ENCODE measurements at places on chromosomes 4 and X.
A peak's percentile ranks its signal among the peaks of the same experiment; 100 is the strongest.

- no peak for DNase-seq
Measured at GRCh38 chr4:26342328-26343037, 21.7 kb downstream of the RBPJ start.

DNA sequence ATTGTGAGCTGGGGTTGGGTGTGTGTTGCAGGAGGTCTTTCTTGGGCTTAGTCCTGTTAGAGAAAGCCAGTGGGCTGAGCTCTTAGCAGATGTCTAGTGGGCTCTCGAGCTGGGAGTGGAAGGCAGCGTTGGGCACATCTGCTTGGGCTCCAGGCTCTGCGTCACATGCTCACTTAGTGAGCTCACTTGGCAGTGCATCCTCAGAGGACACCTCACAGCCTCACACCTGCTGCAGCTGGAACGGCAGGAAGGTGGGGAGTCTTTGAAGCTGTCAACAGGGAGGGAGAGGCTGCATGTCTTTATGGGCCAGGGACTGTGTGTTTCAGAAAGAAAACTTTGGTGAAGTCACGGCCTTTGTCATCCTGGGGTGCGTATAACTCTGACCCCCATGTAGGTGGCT, 82.2 kb downstream of the PSAPL1 start:
- DNase-seq = no peak

DNA sequence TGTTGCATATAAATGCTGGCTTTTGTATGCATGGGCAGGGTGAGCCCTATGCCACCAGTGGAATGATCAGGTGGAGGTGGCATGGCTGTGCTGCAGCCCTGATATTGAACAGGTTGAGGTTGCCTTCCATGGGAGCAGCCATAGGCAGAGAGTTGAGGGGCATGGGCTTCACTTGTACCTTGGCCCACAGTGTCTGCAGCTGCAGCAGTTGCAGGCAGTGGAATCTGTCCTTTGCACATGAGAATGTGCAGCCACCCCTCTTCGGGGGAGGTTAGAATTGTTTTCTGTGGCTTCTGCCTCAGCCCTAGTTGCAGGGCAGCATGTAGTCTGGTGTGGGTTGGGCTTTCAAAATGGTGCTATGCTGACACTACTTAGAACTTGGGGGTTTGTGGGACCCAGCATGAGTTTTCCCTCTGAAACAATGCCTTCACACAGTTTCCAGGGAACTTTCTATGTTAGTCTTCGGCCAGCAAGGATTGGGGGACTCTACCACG, 25.4 kb upstream of the VSIG1 start:
- DNase-seq = no peak

DNA sequence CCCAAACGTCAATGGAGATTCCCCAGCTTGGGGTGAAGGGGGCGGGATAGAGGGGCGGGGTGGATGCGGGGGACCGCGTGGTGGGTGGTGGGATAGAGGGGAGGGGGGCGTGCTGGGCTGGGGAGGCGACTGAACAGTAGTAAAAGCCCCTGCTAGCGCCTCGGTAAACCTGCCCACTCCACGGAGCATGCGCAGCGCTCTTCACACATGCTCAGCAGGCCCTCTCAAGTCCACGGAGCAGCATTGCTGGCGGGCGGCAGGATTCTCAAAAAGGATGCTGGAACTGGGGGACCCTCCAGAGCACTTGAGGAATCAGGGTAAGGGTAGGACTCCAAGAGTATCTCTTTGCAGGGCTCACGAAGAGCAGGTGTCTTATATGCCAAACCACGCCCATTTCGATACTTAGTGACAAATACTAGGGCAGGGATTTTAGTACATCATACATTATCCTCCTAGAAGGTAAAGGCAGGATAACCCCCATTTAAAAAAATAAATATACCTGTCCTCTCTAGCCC, 378 bp upstream of the RPS6KA6 start:
- DNase-seq = peak; percentile 0

- DNase-seq = no peak
Measured at GRCh38 chrX:150446151-150446550, 83.0 kb downstream of the MAMLD1 start.

GRCh38 chr4:126427853-126428252, 1113.1 kb downstream of the FAT4 start:
- DNase-seq = no peak

DNA sequence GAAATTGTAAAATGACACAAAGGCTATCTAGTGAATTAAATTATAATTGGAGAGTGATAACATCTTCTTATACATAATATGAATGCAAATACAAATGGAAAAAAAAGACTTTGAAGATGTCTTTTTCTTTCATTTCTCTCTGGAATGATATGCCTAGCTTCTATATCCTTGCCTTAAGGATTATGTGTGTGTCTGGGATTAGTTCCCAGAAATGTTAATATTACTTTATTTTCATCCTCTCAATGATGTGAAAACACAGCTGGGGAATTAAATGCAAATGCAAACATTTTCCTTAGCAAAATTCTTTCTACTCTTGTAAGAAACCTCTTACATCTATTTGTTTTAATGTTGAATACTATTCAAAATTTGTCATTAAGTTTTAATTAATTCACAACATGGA, 441.9 kb downstream of the FSTL5 start:
- DNase-seq = no peak

DNA sequence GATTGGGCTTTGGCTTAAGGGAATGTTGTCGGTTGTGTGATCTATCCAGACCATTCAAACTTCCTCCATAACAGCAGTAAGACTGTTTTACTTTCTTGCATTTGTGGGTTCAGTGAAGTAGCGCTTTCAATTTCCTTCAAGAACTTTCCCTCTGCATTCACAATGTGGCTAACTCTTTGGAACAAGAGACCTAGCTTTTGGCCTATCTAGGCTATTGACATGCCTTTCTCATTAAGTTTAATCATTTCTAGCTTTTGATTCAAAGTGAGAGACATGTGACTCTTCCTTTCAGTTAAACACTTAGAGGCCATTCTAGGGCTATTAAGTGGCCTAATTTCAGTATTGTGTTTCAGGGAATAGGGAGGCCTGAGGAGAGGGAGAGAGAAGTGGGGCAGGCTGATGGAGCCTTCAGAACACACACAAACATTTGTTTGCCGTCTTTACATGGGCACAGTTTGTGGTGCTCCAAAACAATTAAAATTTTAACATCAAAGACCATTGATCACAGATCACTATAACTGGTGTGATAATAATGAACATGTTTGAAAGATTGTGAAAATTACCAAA, 34.1 kb downstream of the ADH5 start:
- DNase-seq = no peak

GRCh38 chr4:153728151-153728550, 31.7 kb downstream of the RNF175 start:
- no peak for DNase-seq

GRCh38 chrX:19368576-19368975, 24.8 kb downstream of the PDHA1 start:
- no peak for DNase-seq

GRCh38 chr4:169657470-169658107, 37.2 kb downstream of the CLCN3 start:
- no peak for DNase-seq

DNA sequence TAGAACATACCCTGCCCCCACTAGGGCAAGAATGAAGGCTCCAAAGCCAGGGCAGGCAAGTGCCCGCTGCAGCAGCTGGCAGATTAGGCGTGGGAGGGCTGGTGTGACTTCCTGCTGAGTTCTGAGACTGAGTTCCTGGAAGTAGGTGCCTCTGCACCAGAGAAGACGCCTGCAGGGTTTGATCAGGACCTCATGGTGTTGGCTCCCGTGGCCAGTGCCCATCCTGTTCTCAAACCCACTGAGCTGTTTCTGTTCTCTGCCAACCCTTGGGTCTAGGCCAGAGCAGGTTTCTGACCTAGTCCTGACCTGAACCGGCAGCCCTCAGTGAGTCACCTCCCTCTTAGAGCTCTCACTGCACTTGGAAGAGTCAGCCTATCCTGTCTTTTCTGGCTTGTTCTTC, 220.7 kb downstream of the HS6ST2 start:
- no peak for DNase-seq

DNA sequence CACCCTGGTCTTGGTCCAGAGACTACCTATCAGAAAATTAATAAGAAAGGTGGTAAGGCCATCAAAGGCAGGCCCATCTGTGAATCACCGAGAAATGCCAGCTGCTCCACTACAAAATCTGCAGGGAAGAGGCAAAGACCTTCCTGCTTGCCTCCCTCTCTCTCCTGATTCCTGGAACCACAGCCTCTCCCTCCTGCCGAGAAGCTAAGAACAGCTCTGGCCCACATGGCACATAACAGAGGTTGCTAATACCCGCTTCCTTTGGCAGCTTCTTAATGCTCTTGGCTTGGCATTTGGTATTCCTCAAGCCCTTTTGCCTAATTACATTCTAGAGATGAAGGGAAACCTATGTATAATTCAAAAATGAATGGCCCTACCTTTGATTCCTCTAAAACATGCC, 32.9 kb downstream of the RAI2 start:
- DNase-seq = no peak

- DNase-seq = no peak
Measured at GRCh38 chr4:113243312-113243711, 193.9 kb downstream of the ANK2 start.

GRCh38 chrX:107683931-107684330, 55.6 kb downstream of the PRPS1 start:
- no peak for DNase-seq

- DNase-seq = no peak
Measured at GRCh38 chrX:66680451-66680850, 41.6 kb upstream of the EDA2R start.

DNA sequence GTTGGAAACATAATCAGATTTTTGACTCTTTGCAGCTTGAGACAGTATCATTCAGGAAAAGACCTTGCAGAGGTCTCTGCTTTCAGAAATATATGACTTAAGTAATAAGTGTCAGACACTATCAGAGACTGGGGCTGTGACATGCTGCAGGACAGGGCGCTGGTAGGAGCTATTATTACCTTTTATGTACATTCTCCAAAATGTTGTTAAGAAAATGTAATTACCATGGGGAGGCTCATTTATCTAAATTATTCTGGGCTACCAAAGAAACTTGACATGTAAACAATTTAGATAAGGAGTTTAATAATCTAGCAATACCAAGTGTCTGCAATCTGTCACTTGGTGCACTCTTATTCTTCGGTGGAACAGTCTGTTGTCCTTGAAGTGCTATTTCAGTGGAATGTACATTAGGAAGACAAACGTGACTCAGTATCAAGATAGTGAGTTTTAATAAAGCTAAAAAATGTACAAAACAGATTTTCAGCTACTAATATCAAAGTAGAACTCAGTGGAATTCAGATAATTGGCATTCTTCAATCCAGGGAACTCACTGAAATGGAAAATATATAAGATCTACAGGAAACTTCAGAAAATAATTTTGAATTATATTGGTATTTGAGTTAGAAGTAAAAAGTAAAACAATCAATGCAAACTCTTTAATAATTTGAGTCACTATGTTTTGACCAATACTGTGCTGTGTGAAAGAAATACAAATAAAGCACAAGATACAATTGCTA, 214.5 kb downstream of the KCNIP4 start:
- no peak for DNase-seq

- no peak for DNase-seq
Measured at GRCh38 chrX:48515842-48516241, 5.8 kb upstream of the EBP start.

DNA sequence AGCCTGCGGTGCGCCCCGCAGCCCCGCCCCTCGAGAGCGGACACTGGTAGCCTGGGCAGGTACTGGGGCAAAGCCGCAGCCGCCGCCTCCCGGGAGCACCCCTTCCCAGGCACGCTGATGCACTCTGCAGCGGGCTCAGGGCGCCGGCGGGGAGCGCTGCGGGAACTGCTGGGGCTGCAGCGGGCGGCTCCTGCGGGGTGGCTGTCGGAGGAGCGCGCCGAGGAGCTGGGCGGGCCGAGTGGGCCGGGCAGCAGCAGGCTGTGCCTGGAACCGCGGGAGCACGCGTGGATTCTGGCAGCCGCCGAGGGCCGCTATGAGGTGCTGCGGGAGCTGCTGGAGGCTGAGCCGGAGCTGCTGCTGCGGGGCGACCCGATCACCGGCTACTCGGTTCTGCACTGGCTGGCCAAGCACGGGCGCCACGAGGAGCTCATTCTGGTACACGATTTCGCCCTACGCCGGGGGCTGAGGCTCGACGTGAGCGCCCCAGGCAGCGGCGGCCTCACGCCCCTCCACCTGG, 401 bp downstream of the SOWAHD start:
- DNase-seq = no peak

DNA sequence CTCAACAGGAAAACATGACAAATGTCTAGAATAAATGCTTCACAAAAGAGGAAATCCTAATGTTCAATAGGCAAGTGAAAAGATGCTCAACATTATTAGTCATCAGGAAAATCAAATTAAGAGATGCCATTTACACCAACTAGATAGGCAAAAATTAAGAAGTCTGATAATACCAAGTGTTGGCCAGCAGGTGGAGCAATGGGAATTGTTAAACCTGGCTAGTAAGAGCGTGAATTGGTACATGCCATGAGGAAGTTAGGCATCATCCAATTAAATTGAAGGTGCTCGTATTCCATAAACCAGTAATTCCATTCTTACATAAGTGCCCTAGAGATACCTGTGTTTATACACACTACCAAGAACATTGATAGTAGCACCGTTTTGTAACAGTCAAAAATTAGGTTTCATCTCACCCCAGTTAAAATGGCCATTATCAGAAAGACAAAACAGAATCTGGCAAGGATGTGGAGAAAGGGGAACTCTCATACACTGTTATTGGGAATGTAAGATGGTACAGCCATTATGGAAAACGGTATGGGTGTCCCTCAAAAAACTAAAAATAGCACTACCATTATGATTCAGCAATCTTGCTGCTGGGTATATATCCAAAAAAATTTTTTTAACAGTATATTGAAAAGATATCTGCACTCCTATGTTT, 14.0 kb upstream of the ZCCHC18 start:
- no peak for DNase-seq

- no peak for DNase-seq
Measured at GRCh38 chr4:17153572-17153971, 255.1 kb upstream of the LDB2 start.

- DNase-seq = peak; percentile 18
Measured at GRCh38 chrX:16786791-16787735, 797 bp downstream of the TXLNG start.

GRCh38 chr4:51884606-51885005, 41.7 kb downstream of the DCUN1D4 start:
- DNase-seq = no peak

GRCh38 chrX:3549411-3549911, 164.0 kb downstream of the PRKX start:
- no peak for DNase-seq

DNA sequence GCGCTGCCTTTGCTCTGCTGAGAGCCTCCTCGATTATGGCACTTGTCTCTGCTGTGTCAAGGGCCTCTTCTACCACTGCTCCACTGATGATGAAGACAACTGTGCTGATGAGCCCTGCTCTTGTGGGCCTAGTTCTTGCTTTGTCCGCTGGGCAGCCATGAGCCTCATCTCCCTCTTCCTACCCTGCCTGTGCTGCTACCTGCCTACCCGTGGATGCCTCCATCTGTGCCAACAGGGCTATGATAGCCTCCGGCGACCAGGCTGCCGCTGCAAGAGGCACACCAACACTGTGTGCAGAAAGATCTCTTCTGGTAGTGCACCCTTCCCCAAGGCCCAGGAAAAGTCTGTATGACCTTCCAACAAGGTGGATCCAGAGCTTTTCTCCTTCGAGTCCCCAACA, 106.8 kb upstream of the VAMP7 start:
- DNase-seq = no peak

- no peak for DNase-seq
Measured at GRCh38 chr4:68344049-68344448, 5.8 kb downstream of the YTHDC1 start.

Data from GM12891 (cell line).